CD4-positive, alpha-beta T cell treated with Interleukin-15 for 4 hours (primary cell): ENCODE measurements at places on chromosomes 7 and 10.

- DNase-seq: no peak
Observed at GRCh38 chr7:151119902-151120301, 33.6 kb downstream of the AGAP3 start.

DNA sequence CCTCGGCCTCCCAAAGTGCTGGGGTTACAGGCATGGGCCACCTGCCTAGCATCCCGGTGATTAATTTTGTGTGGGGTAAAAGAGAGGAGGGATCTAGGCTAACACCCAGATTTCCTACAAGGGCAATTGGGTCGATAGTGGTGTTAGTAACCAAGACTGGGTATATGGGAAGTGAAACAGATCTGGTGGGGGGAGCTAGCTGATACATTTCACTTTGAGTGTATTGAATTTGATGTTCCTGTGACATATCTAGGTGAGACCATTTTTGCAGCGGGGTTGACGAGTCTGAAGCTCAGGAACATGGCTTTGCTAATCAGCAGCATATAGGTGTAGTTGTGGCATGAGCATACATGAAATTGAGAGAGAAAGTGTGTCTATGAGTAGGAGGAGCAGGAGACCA is 12.0 kb downstream of the CLCN1 start:
- DNase-seq: no peak

GRCh38 chr10:14873090-14873760 is 5.4 kb upstream of the SUV39H2 start:
- DNase-seq: no peak

GRCh38 chr7:124257638-124258308 is 224.9 kb upstream of the TMEM229A start:
- DNase-seq: no peak

DNA sequence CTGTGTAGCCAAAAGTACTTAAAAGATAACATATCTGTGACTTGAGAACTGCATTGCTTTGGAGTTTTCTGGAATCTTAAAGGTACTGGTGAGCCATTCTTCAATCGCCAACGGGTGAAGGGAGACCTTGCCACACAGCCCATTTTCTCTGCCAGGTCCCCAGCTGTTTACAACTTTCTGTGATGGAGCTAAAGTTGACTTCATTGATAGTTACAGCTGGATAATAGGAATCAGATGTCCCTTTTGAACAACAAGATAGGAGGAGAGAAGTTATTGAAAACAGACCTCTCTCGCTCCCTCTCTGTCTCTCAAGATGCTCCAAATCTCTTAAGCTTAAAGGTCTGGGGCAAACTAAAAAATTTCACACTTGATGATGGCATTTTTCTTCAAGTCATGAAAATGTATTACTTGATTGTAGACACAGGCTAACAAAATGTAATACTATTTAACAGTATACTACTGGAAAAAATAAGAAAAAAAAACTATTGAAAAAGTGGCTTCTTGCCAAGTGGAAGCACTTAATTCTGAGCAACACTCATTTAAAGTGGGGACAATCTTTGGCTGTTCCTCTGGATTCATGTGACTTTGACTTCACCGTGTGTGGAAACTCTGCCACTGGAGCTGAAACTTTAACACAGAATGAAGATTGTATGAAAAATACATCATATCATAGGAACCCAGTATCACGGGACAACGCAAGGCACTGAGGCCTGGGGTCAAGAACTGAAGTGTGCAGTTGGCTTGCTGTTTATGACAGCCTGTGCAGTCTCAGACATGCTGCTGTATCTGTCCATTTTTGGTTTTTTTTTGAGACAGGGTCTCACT is 78.4 kb upstream of the AFAP1L2 start:
- no peak for DNase-seq

DNA sequence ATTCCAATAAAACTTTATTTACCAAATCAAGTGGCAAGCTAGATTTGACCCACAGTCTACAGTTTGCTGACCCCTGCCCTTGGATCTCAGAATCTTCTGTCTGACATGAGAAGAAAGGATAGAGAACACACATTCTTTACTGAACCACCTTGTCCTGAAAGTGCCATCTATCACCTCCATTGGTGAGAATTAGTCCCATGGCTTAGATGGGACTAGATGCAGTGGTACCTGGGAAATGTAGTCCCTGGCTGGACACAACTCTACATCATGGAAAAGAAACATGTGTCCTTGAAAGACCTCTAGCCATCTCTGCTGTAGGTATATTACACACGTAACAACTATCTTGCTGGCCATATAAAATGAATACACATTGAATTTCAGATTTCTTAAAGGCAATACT is 336.2 kb downstream of the LHFPL3 start:
- no peak for DNase-seq

- DNase-seq: no peak
Observed at GRCh38 chr7:71112436-71112835, 19.5 kb upstream of the GALNT17 start.

DNA sequence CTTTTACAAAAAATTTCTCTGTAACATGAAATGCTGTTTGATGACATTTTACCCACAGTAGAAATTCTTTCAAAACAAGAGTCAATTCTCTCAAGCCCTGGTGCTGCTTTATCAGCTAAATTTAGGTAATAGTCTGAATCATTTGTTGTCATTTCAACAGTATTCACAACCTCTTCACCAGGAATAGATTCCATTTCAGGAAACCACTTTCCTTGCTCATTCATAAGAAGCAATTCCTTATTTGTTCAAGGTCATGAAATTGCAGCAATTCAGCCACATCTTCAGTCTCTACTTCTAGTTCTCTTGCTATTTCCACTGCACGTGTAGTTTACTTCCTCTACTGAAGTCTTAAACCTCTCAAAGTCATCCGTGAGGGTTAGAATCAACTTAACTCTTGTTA is 14.1 kb downstream of the STAG3 start:
- no peak for DNase-seq

DNA sequence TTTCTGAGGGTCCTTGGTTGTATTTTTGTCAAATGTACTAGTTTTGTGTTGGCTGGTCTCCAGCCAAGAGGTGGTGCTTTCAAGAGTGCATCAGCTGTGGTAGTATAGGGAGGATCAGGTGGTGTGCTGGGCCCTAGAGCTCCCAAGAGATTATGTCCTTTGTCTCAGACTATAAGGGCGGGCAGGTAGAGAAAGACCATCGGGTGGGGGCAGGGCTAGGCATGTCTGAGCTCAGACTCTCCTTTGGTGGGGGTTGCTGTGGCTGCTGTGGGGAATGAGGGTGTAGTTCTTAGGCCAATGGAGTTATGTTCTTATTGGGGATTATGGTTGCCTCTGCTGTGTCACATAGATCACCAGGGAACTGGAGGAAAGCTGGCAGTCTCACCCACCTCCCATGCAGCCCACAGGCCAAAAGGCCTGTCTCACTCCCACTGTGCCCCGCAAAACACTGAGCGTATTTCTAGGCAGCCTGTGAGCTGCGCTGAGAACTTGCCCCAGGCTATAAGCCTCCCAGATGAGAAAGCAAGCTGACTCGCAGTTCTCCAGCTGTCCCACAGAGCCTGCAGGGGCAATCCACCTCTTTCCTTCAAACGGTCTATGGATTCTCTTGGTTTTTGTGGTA is 1066.7 kb downstream of the GRM8 start:
- DNase-seq: no peak

- DNase-seq: no peak
Observed at GRCh38 chr7:158633055-158633956, 45.7 kb upstream of the PTPRN2 start.

- no peak for DNase-seq
Observed at GRCh38 chr7:21146642-21147423, 281.1 kb upstream of the SP4 start.

- no peak for DNase-seq
Observed at GRCh38 chr10:110758898-110759297, 112.8 kb upstream of the PDCD4 start.

DNA sequence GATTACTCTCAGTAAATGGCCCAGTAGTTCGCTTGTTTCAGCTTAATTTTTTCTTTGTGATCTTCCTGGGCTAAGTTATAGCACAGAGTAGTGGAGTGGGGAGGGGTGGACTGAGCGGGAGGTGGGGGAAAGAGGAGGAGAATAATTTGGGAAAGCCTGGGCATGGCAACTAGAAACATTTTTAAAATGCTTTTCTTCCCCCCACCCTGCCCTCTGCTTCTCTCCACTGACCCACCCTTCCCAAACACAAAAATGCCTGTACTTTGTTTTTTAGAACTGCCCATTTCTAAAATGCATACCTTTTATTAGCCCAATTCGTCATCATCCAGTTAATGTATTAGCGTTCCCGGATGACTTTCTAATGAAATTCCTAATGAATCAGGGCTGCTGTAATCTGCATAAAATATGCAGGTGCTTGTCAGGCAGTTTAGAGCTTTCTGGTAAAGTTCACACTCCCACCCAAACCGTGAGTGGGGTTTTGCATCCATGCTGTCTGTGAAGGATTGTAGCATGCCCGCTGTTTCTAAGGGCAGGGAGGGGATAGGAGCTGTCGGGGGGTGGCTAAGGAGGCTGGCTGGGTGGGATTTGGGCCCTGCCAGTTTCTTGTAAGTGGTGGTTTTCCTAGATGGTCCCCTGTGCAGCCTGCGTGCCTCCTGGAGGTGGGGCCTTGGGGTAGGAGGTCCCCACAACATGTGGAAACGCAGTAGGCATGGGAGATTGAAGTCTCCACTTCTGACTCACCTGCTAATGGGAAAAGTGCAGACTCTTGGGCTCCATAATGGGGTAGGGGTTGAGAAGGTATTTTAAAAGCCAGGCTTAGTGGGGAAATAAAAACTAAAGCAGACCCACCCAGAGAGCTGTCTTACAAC is 190.3 kb downstream of the TCF7L2 start:
- no peak for DNase-seq

GRCh38 chr7:129210256-129210988 is 14.4 kb upstream of the AHCYL2 start:
- DNase-seq: peak; percentile 45

- DNase-seq: no peak
Observed at GRCh38 chr10:3036155-3037021, 31.0 kb upstream of the PFKP start.

GRCh38 chr10:88545359-88545758 is 37.8 kb downstream of the RNLS start:
- no peak for DNase-seq

DNA sequence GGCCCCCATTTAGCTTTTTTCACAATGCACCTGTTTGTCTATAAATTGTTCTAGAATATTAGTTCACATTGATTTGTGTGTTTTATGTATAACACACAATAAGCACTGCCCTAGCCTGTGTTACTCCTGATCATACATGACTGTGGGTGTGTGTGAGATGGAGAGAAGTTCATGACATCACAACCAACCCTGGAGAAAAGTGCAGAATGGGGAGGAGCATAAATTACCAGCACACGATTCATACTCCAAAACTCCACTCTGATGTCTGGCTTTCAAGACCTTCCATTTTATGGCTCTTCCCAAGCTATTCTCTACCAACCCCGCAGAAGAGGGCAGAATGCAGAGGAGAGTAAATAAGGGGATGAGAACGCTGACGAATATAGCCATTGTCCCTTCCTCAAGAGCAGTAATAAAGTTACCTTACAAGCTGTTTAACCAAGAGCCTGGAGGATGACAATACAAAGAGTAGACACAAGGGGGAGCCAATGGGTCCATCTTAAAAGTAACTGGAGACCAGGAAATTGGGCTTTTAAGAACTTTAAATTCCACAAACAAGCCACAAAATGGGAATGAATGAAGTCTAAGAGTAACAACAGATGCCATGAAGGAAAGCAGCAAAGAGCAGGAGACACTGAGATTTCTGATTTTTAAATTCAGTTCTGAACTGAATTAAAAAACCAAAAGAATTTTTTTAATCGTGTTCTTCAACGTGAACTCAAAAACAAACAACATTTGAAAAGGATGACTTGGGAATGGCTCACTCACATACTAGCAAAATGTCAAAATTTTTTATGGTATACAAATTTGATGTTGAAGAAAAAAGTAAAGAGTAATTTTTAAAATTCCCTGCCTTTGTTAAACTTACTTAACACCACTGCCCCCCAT is 159.6 kb downstream of the PARD3 start:
- peak; percentile 14 for DNase-seq

DNA sequence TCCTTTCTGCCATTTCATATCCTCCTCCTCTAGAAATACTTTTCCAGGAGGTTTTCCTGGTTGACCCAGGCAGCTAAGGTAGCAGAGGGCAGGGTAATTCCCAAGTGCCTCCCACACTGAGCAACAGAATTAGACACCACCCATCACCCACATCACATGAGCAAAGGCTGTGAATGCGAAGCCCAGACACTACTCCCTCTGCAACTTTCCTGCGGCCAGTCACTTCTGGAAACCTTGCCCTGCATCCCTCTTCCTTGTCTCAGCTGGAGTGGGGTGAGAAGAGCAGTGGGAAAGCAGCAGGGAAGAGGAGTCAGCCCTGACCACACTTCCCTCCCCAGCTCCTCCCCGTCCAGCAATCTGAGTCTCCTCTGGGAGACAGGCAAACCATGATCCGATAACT is 15.2 kb downstream of the TMEM176B start:
- no peak for DNase-seq

DNA sequence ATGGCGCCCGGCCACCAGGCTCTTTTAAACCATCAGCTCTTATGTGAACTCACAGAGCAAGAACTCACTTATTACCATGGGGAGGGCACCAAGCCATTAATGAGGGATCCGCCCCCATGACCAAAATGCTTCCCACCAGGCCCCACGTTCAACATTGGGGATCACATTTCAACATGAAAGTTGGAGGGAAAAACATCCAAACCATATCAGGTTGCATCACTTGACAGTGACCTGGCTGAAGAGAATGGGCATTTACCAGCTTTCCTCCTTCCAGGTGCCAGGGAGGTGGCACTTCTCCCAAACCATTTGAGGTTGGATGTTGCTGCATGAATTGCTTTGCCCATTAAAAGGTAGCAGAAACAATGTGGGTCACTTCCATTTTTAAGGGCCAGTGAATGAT is 115.6 kb upstream of the TNS3 start:
- no peak for DNase-seq

DNA sequence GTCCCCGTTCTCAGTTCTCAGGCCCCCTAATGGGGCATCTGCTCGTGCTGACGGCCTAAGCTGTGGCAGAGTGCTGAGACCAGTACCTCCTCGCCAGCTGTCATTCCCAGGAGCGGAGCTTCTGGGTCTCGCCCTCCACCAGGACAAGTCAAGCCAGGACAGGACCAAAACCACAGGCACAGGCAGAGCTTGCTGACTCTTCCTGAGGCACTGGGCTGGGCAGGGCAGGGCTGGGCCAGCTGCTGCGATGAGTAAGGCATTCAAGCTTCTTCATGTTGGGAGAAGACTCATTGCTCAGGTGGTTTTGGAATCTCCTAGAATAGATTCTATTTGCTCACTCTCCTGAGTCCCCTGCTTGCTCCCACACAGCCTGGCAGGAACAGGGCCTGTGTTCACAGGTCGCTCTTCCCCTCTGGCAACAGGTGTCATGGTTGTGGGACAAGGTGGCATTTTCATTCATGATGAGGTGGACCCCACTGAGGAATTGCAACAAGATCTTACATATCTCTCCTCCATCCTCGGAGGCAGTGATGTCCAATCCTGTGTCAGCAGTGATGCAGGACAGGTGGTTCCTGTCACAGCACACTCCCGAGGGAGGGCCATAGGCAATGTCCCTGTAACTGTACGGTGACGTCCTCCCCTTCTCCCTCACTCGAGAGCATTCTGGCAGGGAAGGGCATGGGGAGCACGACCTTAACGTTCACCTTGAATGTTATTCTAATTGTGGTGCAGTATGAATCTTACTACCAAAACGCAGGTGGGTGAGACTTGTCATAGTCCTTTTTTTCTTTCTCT is 17.0 kb upstream of the SH3PXD2A start:
- DNase-seq: no peak

- DNase-seq: no peak
Observed at GRCh38 chr10:132792796-132793195, 6.8 kb upstream of the NKX6-2 start.

GRCh38 chr7:120860156-120860555 is 2.2 kb upstream of the TSPAN12 start:
- DNase-seq: no peak

GRCh38 chr7:25322473-25322872 is 94.2 kb upstream of the NPVF start:
- DNase-seq: no peak
